Amniotic stem cell (primary cell): ENCODE measurements at places on chromosomes 3 and 15.

DNA sequence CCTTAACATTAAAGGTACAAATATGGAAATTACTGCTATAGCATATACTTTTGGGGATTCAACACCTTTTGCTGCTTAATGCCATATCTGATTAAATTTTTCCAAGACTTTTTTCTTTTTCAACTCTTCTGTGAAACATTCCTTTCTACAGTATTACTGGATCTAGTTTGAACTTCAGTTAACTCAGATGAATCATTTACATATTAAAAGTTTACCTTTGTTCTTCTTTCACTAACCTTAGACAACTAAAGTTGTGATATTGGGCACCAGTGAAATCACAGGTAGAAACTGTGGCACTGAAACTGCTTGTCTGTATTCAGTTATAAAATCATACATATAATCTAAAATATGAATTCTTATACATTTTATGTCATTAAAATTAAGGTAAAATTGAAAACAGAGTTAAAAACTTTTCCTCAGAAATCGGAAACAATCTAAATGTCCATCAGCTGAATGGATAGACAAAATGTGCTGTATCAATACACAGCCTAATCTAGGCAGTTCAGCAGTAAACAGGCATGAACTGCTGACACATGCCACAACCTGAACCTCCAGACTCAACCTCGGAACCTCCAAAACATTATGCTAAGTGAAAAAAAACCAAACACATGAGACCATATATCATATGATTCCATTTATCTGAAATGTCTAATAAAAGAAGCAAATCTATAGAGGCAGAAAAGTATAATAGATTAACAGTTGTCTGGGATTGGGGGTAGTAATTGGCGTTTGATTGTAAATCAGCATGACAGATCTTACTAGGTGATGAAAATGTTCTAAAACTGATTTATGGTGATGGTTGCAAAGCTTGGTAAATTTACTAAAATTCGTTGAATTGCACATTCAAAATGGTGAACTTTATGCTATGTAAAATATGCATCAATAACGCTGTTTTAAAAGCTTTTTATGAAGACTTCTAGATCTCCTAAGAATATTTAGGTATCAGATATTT lies 50.0 kb downstream of the PPARG start:
- DNase-seq = no peak

DNA sequence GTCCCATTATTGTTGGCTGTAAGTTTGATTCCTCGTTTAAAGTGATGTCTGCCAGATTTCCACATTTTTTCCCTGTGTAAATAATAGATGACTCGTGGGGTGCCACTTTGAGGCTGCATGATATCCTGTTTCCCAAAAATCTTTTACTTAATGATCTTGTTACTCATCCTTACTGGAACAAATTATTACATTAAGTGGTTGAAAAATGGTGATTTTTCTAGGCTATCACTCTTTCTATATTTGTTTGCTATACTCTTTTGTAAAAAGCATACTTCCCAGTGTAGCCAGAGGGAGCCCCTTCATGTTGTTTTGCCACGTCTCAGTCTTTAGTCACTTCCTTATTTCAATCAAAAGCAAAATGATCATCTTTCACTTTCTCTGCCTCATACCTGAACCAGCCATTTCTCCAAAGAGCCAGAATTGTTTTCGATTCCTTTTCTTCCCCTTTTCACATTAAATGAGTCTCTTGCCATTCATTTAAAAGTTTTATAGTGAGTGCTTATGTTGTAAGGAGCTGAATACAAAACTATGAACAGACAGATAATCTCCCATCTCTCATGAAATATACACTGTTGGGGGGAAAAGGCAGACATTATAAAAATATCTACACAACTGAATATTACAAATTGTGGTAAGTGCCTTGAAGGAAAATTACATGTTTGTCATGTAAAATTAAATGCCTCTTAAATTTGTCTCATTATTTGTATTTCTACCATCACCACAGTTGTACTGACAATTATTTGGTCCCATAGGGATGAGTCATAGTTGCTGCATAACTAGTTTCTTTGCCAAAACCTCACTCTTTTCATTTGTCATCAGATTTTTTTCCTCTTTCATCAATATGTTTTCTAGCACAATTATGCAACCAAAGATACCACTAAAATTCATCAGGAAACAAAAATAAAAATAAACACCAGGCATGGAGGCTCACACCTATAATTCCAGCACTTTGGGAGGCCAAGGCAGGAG lies 41.5 kb downstream of the ADGRG7 start:
- peak; percentile 20 for DNase-seq

DNA sequence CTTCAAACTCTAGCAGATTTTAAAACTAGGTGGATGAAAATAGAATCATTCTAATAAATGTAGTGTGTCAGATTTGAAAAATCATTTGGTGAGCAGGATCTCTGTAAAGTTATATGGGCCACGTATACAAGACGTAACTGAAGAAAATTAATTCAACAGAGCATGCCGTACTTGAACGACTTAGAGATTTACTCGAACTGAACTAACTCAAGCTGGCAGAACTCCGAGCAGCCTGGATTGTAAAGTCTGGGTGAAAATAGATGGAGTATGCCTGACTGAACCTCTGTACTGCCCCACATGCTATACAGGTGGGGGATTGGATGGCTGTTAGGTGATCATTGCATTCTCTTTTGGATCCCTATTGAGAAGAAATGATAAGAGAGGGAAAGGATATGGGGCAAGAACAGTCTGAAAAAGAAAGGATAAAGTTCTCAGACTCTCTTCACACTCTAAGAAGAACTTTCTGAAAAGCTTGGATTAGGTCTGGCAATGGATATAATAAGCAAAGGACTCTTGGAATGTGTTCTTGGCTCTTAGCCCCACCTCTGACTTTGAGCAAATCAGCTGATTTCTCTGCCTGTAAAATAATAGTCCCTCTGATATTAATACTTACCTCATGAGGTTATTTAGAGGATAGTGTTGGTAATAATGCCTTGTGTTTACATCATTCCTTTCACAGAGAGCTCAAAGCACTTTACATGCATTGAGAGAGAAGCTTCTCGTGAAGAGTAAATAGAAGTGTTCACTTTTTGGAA lies 147.5 kb downstream of the FILIP1L start:
- no peak for DNase-seq

GRCh38 chr3:142976621-142977398 lies 13.3 kb upstream of the PAQR9 start:
- DNase-seq = peak; percentile 85

- DNase-seq = no peak
Measured at GRCh38 chr3:40387895-40388254, 891 bp downstream of the ENTPD3 start.

DNA sequence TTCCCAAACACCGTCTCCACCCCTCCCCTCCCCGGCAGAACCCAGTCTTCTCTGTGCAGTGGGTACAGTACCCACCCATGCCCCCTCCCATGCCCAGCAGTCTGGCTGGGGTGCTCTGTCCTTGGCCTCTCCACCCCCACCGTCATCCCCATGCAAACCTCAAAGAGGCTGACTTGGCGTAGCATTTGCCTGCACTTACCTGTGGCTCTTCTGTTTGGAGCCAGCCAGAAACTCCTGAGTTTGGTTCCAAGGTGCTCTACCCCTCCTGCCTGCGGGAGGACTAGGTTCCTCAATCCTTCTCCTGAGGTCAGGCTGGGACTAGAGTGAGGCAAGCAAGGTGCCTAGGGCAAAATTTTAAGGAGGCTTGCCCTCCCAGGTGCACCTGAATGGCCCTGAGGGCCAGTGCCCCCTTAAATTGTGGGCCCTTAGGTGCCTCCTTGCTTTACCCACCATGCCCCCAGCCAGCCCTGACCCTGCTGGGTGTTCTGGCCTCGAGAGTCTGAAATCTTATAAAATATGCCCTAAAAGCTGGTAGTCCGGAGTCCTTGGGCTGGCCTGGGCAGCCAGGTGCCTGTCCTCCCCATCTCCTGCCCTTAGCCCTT lies 47.1 kb upstream of the C15orf39 start:
- DNase-seq = no peak

DNA sequence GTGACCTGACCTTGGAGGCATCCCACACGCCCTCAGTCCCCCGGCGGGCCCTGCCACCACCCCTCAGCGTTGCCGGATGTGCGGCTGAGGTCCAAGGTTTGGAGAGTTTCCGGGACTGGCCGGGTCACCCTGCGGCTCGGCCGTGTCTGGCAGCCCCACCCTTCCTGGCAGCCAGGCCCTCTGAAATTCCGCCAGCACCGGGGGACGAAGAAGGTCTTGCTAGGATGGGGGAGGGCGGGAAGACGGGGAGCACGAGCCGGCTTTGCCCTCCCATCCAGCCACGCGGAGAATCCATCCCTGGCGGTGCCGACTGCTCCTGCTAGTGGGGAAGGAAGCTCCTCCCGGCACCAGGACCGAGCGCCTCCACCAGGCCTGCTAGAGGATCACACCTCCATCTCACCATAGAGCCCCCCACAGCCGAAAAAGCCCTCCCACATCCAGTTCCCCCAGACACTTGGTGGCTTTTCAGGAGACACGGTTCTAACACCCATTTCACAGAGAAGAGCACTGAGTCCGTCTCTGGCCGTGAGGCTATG lies 81.5 kb downstream of the CPN2 start:
- no peak for DNase-seq

GRCh38 chr3:76941376-76941775 lies 98.5 kb upstream of the ROBO2 start:
- DNase-seq = no peak

GRCh38 chr3:46209746-46210470 lies 1.8 kb upstream of the CCR1 start:
- no peak for DNase-seq

DNA sequence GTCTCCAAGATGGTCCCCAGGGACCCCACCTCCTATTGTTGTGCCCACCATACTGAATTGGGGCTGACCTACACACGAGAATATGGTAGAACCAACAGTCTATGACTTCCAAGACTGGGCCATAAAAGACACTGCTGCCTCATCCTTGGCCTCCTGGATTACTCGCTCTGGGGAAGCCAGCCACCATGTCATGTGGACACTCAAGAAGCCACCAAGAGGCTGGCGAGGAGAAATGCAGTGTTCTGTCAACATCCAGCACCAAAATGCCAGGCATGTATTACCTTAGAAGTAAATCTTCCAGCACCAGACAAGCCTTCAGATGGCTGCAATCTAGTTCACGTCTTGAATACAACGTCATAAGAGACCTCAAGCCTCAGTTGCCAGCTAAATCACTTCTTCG lies 17.1 kb upstream of the TPM1 start:
- DNase-seq = no peak

DNA sequence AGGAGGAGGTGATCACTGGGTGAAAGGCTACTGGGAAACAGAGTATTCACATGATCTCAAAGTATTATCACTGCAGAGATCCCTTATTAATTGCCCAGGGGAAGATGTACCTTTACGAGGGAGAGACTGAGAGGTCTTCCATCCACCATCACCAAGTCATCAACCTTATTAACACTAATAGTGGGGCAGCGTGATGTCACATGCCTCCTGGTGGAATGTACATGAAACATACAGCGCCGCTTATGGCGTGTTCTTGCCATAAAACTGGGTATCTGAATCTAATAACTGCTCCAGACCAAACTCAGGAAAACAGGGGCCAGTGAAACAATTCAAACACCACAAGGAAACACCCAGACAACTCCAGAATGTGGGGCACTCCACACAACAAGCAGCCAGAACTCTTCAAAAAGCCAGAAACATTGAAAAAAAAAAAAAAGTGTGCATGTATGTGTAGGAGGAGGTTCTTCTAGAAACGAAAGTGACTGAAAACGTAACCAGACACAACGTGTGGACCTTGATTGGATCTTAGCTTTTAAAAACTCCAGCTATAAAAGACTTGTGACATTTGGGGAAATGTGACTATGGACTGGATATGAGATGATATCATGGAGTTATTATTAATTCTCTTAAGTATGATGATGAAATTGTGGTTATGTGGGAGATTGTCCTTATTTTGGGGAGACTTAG lies 4.6 kb downstream of the STIMATE start:
- no peak for DNase-seq

DNA sequence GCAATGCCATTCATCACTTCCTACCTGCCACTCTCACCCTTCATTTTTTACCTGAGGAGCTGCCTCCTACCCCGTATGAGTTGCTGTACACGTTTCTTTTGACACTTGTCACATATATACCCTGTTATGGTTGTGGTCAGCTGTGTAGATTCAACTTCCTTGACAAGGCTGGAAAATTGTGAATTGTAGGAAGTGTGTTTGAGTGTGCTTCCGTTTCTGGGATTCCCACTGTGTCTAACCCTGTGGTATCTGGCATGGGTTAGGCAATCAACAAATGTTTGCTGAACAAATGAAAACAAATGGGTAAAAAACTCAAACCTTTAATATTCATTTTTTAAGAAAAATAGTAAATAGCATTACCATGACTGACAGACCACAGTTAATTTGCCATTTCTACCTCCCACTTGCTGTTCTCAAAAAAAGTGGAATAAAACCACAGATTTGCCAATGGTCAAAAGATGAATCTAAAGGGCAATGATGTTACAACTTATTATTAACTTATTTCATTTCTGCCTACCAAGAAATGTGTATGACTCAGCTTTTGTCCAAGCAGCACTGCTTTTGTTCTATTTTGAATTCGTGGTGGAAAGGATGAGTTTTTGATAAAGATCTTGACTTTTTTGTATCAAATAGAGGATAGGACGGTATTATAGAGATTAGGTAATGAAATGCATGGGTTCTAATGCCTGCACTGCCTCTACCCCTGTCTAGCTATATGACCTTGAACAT lies 404.6 kb downstream of the LPP start:
- DNase-seq = no peak

- no peak for DNase-seq
Measured at GRCh38 chr3:46849686-46850467, 13.4 kb downstream of the MYL3 start.

- no peak for DNase-seq
Measured at GRCh38 chr15:60424006-60424405, 26.2 kb upstream of the ANXA2 start.

GRCh38 chr3:23954144-23954543 lies 9.1 kb downstream of the NR1D2 start:
- DNase-seq = no peak

GRCh38 chr3:113285226-113285625 lies 73.9 kb downstream of the BOC start:
- no peak for DNase-seq

- DNase-seq = no peak
Measured at GRCh38 chr15:55681631-55682030, 61.3 kb downstream of the PRTG start.

DNA sequence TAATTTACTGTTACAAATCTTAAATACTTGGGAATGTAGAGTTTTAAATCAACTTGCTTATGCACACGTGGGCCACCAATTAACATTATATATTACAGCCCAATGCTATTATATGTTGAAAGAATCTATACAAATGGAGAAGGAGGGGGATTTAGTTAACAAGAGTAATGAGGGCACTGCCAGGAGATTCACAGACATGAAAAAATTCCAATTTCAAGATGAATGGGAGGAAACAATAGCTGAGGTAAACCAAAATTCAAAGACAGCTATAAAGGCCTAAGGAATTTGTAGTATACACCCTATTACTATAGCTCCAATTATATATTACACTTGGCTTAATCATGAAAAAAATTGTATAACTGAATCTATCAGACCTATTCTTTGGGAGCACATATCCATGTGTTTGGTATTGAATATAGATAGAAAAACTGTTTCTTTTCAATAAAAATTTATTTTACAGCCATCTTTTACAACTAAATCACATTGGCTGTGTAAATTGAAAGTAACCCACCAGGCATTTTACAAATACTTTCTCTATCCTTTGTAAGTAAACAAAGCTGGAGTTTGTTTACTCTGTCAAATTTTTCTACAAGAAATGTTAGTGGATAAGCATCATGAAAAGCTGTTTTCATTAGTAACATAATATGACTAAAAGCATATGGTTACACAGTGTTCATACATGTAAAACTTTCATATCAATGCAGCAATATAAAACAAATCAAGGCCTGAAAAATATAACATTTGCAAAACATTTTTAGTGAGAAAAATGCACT lies 1045.8 kb downstream of the ROBO1 start:
- DNase-seq = no peak

GRCh38 chr3:120393761-120394160 lies 44.6 kb upstream of the LRRC58 start:
- DNase-seq = no peak
